ENCODE measurements at places on chromosomes 6 and 20. TPM values are rescaled to one million over a fixed set of nuclear protein-coding genes. Genes with fewer than 3 reads are reported as not detected.

Gene EDN3
- total RNA-seq = not detected

Gene ERVFRD-1
- not detected for total RNA-seq

Gene HLA-DQB1
- total RNA-seq = 12.5 TPM

Gene CLVS2
- total RNA-seq = not detected

Measured in activated T-cell treated with anti-CD3 and anti-CD28 coated beads, Interleukin-2, amount 50 U/mL, for 4 hours (primary cell).